Left forelimb (tissue), 1 donor: ENCODE measurements at places on chromosomes 16 and 17.

DNA sequence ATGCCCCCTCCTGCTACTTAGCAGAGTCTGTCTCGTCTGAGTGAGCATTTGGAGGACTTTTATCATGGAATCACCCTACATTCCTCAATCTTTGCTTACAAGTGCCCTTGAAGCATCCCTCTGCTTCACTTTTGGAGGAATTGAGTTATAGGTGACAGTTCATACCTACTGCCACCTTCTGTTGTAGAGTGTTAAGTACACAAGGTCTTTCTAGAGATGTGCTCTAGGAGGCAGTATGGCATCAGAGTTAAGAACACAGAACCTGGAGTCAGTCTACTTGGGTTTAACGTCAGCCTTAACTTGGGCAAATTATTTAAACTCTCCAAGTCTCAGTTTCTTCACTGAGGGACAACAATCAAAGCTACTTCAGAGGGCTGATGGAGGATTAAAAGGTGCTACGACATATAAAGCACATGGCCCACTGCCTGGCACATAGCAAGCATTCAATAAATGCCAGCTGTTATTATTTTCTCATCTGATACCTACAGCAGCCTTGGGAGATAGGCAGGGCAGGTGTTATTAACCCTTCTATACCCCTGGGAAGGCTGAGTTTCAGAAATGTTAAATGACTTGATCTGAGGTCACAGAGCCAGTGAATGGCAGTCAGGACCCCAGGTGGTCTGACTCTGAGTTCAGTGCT, 62.2 kb downstream of the UTP18 start:
- DNase-seq, result no peak

DNA sequence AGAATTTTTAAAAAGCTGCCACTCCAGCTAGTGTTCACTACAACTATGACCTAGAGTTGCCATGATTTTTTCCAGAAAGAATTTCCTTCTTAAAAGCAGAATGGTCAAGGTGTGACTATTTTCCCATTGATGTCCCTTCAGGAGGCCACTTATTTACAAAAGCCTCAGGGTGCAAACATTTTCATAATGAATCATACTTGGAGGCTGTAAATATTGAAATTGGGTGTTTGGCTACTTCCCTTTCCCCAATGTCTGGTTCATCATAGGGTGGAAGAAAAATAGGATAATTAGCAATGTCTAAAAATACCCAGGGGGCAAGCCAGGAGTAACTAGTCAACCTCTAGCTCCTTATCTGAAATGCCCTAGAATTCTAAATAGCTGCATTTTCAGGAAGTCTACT, 18.8 kb downstream of the AXIN2 start:
- no peak for DNase-seq

DNA sequence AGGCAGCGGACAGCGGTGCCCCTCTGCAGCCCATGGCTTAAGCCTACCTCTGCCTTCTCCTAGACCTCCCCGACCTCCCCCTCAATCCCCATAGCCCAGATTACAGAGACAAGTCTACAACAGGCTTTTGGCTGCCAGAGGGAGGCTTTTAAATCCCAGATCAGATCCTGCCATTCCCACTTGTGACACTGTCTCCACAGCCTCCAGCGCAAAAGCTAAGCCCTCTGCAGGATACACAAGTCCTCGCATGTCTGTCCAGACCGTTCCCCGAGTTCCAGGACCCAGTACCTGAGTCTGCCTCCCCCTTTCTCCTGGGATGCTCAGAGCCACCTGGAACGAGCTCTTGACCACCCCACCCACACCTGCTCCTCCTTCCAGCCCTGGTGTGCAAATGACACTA, 31.2 kb downstream of the VAC14 start:
- DNase-seq, result no peak

DNA sequence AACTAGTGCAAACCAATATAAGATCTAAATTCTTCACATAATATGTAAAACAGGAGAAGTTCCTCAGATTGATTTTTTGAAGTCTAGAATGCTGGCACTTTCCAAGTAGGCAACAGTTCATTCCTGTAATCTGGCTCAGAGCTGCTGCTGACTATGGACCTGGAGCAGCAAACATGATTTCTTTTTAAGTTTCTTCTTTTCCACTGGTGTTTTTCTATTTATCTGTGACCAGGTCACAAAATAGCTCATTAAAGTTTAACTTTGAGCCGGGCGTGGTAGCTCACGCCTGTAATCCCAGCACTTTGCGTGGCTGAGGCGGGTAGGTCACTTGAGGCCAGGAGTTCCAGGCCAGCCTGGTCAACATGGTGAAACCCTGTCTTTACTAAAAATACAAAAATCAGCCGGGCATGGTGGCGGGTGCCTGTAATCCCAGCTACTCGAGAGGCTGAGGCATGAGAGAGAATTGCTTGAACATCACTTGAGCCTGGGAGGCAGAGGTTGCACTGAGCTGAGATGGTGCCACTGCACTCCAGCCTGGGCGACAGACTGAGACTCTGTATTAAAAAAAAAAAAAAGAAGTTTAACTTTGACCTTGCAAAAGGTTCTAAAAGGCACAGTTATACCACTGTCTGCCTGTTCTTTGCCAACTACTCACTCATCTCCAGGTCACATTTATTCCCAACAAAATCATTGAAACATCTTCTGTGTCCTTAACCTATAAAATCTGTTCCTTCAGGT, 29.4 kb upstream of the SLC13A2 start:
- DNase-seq, result no peak

DNA sequence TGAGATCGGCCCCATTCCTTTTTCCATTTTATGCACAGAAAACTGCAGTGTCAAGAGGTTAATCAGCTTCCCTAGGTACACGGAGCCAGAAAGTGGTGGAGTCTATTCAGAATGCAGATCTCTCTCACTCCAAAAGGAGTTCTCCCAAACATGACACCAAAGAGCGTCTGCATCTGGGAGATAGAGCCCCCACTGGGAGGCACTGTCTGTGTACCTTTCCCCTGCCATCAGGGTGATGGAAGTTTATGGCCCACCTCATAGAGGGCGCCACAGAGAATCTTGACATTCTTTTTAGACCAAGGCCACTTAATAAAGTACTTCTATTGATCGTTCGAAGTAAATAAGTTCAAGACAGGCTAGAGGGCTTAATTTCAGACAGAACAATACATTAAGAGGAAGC, 493.7 kb upstream of the ERCC4 start:
- DNase-seq, result no peak

GRCh38 chr17:54455251-54455868, 445.3 kb upstream of the TOM1L1 start:
- DNase-seq, result no peak

- DNase-seq, result no peak
Observed at GRCh38 chr17:42247734-42248133, 28.5 kb downstream of the STAT5B start.

GRCh38 chr17:73166731-73167581, 2.1 kb downstream of the SSTR2 start:
- DNase-seq, result no peak

GRCh38 chr17:81708739-81709185, 3.3 kb upstream of the SLC25A10 start:
- no peak for DNase-seq

GRCh38 chr17:57626520-57627210, 118.4 kb downstream of the CCDC182 start:
- no peak for DNase-seq

GRCh38 chr17:44315760-44316731, 7.6 kb downstream of the RUNDC3A start:
- DNase-seq, result peak; percentile 61

DNA sequence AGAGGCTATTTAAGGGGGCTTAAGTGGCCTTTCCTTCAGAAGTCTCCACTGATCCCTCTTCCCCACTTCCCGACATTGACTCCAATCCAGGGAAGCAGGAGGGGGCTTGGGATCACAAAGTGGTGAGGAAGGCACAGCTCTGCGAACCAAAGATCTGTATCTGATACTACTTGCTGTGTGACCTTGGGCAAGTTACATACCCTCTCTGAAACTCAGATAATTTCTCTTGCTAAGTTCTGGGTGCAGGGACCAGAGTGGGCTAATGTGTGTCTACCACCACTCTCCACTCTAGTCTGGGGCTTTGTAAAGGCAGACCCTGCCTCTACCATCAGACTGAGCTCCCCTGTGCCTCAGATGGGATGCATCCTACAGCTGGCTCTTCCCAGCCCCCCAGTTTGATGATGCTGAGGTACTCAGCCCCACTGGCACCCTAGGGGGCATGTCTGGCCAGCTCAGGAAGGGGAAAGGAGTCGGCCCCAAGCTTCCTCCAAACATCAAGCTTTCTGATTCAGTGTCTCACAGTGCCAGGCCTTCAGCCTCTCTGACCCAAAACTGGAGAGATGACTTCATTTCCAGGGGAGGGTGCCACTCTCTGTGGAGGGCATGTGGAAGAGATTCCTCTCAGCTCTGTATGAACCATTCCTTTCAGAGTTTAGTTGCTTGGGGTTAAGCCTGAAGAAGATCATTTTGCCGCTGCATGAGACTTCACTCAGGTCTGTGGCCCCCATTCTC, 10.9 kb downstream of the DLX4 start:
- DNase-seq, result no peak

DNA sequence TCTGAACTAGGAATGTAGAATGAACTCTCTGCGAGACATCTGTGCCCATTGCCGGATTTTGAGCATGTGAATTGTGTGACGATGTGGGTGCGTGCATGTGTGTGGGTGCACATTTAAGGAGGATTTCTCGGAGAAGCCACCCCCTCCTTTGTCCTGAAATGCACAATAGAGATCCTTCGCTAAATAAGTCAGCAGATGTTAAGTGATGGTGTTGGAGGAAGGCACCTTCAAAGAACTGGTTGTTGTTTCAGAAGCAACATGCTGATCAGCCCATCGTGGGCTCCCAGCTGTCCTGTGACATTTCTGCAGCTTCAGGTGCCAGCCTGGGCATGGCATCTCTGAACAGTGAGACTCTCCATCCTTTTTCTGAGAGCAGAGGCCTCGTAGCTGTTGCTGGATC, 194.9 kb downstream of the MSI2 start:
- no peak for DNase-seq

DNA sequence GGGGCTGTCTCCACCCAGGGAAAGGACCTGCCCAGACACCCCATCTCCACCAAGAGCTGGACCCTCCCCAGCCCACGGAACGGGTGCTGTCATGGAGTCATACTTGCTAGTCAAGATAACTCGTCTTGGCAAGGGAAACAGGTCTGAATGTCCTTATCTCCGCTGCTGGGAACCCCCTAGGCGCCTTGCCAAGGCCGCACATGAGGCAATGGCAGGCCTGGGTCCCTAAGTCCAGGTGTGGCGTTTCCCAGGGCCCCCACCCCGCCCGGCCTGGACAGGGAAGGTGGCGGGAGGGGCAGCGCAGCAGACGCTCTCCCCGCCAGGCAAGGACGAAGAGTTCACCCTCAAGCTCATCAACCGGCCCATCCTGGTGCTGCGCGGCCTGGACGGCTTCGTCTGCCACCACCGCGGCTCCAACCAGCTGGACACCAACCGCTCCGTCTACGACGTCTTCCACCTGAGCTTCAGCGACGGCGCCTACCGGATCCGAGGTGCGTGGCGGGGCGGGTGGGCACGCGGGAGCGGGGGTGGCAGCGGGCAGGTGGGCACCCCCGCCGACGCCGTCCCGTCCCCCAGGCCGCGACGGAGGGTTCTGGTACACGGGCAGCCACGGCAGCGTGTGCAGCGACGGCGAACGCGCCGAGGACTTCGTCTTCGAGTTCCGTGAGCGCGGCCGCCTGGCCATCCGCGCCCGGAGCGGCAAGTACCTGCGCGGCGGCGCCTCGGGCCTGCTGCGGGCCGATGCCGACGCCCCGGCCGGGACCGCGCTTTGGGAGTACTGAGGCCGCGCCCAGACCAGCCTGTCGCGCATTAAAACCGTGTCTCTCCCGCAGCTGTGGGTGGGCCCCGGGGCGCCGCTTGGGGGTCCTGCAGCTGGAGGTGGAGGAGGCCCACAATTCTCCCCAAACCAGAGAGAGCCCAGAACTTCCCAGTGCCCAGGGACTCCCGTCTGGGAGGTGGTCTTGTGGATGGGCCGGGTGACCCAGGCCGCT, 8.4 kb downstream of the FSCN2 start:
- no peak for DNase-seq

DNA sequence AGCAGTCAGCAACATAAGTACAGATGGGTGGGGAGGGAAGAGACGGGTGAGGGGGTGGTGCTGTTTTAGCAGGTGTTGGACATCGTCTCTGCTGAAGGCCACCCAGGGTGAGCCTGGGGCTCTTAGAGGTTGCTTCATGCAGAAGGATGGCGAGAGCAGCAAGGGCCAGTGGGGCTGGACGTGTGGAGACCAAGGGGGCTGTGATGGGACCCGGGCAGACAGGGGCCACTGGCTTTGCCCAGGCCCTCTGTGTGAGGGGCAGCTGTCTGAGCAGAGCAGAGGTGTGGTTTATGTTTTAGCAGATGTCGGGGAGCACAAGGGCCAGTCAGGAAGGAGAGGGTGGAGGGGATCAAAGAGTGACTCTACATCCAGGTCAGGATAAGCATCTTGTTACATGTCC, 4.8 kb downstream of the NARF start:
- no peak for DNase-seq

- no peak for DNase-seq
Observed at GRCh38 chr16:54335230-54335629, 48.6 kb upstream of the IRX3 start.

DNA sequence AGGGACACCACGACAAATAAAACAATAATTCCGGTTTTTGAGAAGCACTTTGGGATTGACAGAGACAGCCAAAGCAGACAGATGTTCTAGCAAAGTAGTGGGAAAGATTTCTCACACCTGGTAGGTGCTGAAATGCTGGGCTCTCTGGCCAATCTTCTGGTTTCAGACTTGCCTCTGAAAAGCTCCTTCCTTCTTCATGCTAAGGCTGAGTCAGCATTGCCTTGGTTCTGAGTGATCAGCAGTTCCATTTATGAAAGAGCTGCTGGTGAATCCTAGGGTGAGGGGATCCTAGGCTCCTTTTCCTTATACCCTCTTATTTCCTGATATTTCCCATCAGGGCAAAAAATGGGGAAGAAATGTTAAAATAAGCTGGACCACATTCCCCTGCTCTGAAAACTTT, 268.7 kb upstream of the SALL1 start:
- DNase-seq, result no peak

- DNase-seq, result no peak
Observed at GRCh38 chr16:88301886-88302285, 80.9 kb upstream of the ZNF469 start.
